Caudate nucleus (tissue), 63 donors: ENCODE measurements at places on chromosomes 4 and X.

- no peak for DNase-seq
These were observed 64.7 kb upstream of the ACSL1 start for GRCh38 chr4:184890499-184890898.

DNA sequence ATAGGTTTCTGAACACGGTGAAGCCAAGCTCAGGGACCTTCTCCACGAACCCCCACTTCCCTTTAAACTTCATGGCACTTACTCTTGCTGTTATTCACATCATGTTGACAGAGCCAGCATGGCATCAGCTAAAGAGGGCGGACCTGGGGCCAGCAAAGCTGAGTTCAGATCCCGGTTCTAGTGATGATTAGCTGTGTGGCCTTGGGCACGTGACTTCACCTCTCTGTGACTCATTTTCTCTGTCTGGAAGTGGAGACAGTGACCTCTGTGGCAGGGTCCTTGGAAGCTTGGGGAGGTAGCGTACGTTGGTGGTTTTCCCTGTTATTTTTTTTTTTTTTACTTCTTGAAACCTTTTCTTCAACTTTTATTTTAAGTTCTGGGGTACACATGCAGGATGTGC is 13.4 kb downstream of the EVC start:
- no peak for DNase-seq

GRCh38 chr4:8277356-8278008 is 7.9 kb downstream of the HTRA3 start:
- no peak for DNase-seq

- no peak for DNase-seq
These were observed 79.4 kb downstream of the FAT1 start for GRCh38 chr4:186644311-186644638.

- no peak for DNase-seq
These were observed 1.1 kb downstream of the STBD1 start for GRCh38 chr4:76307660-76308014.

- no peak for DNase-seq
These were observed 149.6 kb downstream of the AFAP1 start for GRCh38 chr4:7790023-7790422.
